ENCODE measurements at places on chromosomes 16 and 17.

DNA sequence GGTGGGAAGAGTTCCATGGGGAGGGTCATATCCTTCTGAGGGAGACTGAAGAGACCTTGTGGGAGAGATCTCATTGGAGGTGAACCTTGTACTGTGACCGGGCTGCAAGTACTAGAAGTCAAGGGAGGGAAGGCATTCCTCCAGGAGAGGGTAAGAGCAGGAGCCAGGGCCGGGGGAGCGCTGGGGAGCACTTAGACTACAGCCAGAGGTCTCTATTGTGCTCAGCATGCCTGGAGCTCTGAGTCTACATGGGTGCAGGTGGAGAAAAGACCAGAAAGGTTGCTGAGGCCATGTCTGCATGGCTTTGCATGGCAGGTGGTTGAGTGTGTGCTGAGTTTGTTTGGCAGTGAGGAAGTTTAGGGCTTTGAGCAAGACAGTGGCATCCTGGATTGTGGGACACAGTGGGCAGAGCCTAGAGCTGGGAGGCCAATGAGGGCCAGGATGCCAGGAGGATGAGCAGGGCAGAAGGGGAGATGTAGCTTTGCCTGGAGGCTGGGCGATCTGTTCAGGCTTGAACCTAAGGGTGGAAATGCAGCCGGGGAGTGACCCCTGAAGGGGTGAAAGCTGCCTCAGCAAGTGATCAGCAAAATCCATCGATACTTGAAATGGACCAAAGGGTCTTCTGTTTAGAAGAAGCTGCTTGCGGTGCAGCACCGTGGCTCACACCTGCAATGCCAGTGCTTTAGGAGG, 317.4 kb upstream of the TNRC6C start:
- DNase-seq: no peak

DNA sequence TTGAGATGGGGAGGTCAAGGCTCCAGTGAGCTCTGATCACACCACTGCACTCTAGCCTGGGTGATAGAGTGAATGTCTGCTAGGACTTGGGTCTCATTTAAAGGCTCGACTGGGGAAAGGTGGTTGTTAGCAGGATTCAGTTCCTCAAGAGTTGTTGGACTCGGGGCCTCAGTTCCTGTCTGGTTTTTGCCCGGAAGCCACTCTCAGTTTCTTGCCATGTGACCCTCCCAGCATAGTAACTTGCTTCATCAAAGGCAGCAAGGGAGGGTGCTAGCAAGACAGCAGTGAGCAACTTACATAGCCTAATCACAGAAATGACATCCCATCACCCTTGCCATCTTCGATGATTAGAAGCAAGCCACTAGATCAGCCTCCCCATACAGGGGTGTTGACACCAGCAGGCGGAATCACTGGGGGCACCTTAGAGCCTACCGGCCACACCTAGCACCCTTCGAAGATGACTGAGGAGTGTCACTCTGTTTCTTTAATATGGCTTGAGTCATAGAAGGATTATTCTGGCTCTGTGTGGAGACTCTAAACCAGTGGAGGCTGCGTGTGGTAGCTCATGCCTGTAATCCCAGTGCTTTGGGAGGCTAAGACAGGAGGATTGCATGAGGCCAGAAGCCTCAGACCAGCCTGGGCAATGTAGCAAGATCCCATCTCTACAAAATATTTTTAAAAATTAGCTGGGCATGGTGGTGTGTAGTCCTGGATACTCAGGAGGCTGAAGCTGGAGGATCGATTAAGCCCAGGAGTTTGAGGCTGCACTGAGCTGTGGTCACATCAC, 13.2 kb upstream of the SCNN1B start:
- no peak for DNase-seq

- DNase-seq: no peak
These were observed 45.2 kb upstream of the SLC5A11 start for GRCh38 chr16:24800586-24800985.

GRCh38 chr16:3092501-3092941, 6.6 kb downstream of the ZSCAN10 start:
- no peak for DNase-seq

- DNase-seq: no peak
These were observed 13.6 kb downstream of the KATNB1 start for GRCh38 chr16:57749101-57749692.
